ENCODE measurements at places on chromosomes 6 and 20. TPM values are rescaled to one million over a fixed set of nuclear protein-coding genes. Genes with fewer than 3 reads are reported as not detected.

Gene PPP1R10
- 41.1 TPM for total RNA-seq

Gene RAD21L1
- total RNA-seq = not detected

Gene CNR1
- total RNA-seq = 1.3 TPM

Gene CAP2
- 0.48 TPM for total RNA-seq

Data from vein endothelial cell (primary cell).